ENCODE measurements at places on chromosomes 6 and 20.
A peak's percentile ranks its signal among the peaks of the same experiment; 100 is the strongest.

DNA sequence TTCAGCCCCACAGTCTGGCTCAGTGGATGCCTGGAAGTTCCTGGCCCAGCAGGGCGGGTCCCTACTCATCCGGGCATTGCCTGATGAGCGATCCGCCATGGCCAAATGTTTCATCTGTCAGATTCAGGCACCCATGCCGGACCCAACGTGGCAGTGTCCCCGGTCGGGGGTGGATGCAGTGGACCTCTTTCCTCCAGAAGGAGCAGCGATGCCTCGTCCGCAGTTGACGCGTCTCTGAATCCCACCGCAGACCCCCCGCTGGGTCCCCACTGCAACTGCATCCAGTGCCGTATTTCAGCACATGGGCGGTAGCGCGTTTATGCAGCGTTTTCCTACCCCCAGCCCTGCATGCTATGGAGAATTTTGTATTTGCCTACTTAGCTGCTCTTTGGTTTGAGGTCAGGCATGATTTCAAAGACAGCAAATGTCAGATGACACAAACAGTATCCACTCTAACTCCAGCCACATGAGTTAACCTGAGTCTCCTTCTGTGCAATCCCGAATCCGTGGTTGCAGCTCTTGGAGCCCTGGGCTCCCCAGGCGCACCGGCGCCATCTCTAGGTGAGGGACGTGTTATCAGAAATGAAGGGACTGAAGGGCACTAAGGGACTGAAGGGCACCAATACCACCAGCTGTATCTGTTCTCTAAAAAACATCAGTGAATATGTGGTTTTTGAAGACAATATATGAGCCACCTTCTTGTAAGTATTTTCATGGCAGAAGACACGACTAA is 72.6 kb upstream of the THBS2 start:
- DNase-seq, result no peak

- no peak for DNase-seq
Measured at GRCh38 chr20:51042064-51042463, 19.2 kb upstream of the KCNG1 start.

DNA sequence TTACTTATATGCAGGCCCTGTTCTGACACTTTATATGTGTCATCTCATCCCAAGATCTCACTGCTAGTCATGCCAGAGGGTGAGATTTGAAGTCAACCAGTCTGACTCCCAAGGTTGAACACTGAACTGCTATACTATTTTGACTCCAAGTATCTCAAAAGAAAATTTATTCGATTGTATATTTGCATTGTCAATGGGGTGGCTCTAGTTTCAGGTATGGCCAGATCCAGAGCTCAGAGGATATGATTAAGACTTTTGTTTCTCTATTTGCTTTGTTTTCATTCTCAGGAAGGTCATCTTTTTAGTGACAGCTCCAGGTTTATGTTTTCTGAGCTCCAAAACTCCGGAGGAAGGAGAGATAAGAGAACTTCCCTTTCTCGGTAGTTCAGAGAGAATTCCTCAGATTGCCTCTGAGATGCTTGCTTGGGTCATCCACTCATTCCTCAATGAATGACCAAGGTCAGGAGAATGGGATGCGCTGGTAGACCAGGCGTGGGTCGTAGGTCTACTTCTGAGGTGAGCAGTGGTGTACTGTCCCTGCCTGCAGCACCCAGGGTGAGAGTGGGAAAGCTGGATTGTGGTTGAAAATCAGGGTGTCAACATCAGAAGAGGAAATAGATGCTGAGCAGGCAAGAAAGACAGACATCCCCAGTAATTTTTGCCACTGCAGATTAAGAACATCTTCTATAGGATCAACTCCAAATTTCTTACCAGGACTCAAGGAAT is 99.3 kb downstream of the PFDN4 start:
- DNase-seq, result no peak

- no peak for DNase-seq
Measured at GRCh38 chr6:112389361-112389760, 42.2 kb downstream of the RFPL4B start.

GRCh38 chr6:52815167-52816092 is 11.8 kb upstream of the GSTA1 start:
- DNase-seq, result peak; percentile 4

- DNase-seq, result no peak
Measured at GRCh38 chr20:12241065-12241464, 323.4 kb downstream of the BTBD3 start.

GRCh38 chr20:46572790-46573189 is 22.3 kb upstream of the OCSTAMP start:
- no peak for DNase-seq

GRCh38 chr20:16537918-16538317 is 35.3 kb downstream of the KIF16B start:
- DNase-seq, result no peak

DNA sequence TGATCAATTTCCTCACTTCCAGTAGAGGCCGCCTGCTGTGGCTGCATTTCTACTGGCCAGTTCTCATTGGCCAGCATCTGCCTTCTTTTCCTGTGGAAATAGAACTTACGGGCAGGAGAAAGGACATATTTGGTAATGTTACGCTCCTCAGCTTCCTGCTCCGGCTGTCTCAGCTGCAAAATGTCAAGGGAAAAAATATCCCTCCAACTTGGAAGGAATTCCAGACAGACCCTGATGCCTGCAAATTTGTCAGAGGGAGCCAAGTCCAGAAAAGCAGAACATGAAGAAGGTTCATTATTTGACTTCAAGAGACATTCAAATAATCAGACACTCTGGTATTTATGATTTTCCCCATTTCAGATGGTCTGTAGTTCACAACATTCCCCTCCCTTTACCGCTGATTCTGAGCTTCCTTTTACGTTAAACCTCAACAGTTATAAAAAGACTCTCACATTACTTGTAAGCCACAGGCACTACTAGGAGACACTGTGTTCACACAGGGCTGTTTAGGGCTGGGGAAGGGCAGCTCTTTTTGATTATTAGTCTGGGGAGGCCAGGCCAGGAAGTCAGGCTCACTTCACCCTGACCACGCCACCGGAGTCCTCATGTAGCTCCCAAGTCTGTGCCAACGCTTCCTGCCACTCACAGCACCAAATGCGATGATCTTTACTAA is 179.6 kb upstream of the CCN2 start:
- DNase-seq, result no peak

- no peak for DNase-seq
Measured at GRCh38 chr6:20160541-20161283, 51.6 kb downstream of the MBOAT1 start.

DNA sequence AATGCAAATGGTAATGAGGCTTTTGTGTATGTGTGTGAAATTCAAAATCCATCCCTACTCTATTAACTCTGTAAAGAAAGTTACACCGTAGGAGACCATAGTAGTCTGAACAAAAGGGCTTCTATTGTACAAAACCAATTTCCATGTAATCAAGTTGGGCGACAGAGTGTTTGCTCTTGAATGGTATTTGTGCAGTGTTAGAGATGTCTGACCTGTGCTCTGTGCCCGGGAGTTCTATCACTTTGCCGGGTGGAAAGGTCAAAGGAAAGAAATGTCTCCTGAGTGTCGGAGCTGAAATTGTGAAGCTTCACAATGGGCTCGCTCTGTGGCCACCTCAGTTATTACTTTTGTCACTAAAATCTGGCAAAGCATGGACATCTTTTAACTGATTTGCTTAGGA is 312.0 kb downstream of the SAMD5 start:
- no peak for DNase-seq

DNA sequence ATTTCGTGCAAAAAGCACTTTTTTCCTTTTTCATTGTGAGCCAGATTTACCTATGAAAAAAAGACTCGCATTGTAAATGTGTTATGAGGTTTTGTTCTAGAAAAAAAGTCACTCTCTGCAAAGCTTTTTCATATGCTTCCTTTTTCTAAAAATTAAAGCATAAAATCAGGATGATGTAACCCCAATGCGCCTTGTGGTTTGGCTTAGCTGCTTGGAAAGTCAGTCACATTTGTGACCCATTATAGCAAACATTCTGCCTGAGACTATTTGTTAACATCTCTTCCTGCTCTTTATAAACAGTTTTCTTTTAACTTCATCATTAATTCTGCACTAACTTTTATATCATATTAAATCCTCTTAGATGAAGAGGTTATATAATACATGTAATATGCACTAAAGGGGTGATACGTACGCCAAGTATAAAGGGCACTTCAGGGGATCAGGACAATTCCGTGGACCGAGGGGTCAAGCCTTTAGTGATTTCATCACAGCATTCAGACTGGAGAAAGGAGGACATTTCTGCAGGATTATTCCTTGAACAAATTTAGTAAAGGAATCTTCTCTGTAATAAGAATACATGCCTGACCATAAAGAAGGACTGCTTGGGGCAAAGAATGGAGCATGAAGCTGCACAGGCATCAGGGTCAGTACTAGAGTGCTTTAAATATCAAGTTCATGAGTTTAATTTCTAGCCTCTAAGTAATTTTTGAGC is 48.1 kb upstream of the SMLR1 start:
- DNase-seq, result no peak

GRCh38 chr20:31922588-31922987 is 29.3 kb downstream of the PDRG1 start:
- no peak for DNase-seq

DNA sequence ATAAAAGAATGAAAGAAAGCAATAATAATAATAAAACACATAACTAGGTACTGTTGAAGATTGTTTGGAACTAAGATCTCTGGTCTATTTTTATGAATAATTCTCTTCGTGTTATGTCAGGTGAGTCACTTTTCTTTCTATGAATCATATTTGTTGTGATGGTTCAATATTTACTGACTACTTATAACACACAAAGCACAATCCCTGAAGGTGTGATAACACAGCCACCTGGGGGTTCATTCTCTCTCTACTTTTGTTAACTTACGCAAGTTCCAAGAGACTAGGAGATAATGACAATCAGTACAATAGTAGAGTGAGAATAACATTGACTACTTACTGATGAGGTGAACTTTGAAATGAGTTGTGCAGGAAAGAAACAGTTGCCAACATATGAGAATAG is 149.9 kb downstream of the IBTK start:
- no peak for DNase-seq

DNA sequence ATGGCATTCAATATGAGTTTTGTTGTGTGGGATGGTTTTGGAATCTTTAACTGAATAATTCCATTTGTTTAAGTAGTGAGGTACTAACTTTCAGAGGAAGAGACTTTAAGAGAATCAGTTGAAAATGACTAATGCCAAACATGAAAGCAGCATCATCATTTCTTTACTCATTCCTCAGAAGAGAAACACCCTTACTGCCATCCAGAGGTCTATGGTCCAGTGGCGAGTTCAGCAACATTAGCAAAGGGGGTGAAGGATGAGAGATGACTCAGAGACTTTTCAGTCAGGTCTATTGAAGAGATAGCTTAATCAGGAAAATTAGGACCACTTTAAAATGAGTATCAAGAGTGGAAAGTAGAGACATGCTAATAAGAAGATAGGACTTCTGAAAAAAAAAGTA is 118.8 kb downstream of the COL19A1 start:
- no peak for DNase-seq

GRCh38 chr20:34074101-34074760 is 37.8 kb downstream of the EIF2S2 start:
- no peak for DNase-seq

GRCh38 chr6:43389730-43390295 is 20.4 kb upstream of the ZNF318 start:
- DNase-seq, result no peak

DNA sequence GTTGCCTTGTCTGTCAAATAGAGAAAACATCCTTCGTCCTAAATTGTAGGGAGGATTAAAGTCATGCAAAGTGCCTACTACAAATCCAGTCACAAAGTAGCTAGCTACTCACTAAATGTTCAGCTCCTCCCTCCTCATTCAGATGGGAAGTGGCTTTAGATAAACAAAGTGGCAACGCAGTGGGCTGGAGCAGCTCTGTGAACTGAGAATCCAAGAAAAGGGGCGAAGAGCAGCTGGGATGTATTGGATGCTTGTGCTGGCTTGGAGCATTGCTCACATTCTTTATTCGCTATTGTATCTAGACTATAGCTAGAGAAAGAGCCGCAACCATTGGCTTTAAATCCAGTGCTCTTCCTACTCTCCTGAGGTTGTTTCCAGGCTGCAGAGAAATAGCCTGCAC is 10.3 kb downstream of the MOG start:
- no peak for DNase-seq

GRCh38 chr6:8047541-8048292 is 16.5 kb downstream of the BLOC1S5 start:
- no peak for DNase-seq

DNA sequence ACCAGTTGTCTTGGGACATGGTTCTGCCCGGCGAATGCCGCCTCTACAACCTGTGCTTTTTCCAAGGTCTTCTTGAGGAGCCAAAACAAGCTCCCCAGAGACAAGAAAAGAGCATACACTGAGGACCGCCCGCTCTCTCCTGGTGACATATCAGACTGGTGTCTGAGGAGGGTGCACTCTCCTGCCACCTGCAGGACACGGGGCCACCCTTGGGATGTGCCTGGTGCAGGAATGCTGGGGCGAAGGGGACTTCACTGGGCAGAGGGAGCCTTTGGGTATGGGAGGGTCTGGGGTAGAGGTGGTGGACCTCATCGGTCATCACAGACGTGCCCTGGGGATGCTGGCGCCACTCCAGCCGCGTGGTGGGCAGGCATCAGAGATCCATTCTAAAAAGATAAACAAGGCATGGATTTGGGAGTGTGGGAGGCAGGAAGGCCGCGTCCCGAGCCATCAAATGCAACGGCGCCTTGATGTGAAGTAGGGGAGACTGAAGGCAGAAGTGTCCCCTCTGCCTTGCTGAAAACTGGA is 163.3 kb downstream of the CD83 start:
- no peak for DNase-seq

DNA sequence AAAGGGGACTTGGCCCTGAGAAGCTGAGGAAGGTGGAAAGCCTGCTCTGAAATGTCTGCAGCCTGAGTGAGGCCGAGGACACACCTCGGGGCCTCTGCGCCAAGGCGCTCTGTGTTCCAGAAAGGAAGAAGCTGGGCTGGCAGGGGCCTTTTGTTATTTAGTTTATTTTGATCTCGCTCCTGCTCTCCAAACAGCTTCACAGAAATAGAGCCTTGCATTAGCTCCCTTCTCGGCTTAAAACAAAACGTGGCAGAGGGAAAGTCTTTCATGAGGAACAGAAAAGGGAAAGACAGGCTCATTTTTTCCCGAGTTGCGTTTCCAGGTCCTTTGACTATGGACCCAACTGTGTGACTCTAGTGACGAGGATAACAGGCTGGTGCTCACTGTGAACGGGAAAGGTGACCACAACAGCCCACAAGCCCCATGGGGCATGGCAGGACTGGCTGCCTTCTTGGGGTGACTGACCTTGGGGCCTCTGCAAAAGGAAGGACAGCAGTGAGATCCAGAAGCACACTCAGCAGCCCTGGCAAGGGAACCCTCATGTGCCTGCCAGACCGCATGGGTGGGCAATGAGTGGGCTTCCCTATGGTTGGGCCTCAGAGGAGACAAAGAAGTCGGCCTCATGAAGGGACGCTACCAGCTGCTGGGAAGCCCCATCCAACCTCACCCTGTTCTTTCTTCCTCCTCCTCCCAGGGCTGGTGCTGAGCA is 18.7 kb downstream of the LEMD2 start:
- no peak for DNase-seq

GRCh38 chr6:158815379-158815724 is 3.8 kb downstream of the EZR start:
- no peak for DNase-seq

- no peak for DNase-seq
Measured at GRCh38 chr6:115570331-115570730, 490.4 kb downstream of the FRK start.
